Fibroblast of lung (primary cell): ENCODE measurements at places on chromosomes 5 and 9. TPM values are rescaled to one million over a fixed set of nuclear protein-coding genes. Genes with fewer than 3 reads are reported as not detected.

Gene SLC1A3
- total RNA-seq, result 3.1 and 3.3 TPM in 2 replicates

Gene OR13C8
- total RNA-seq, result not detected in 2 replicates

Gene BHMT2
- total RNA-seq, result 10.3 and 20.3 TPM in 2 replicates

Gene CFAP90
- total RNA-seq, result 0.26 TPM in 1 of 2 replicates, not detected in the other

Gene STC2
- total RNA-seq, result 110 and 299 TPM in 2 replicates

Gene PCDHGA4
- 2.8 and 7.6 TPM in 2 replicates for total RNA-seq

Gene GAS1
- 7.4 and 15.2 TPM in 2 replicates for total RNA-seq

Gene GFPT2
- total RNA-seq, result 19.3 and 26.7 TPM in 2 replicates

Gene ARL14EPL
- total RNA-seq, result not detected in 2 replicates

Gene RBM27
- 20.3 and 23.9 TPM in 2 replicates for total RNA-seq

Gene CTXN3
- total RNA-seq, result not detected in 2 replicates

Gene CAAP1
- 14.4 and 15.9 TPM in 2 replicates for total RNA-seq

Gene TGFBI
- total RNA-seq, result 270 and 398 TPM in 2 replicates

Gene ENTPD8
- under 0.01 TPM in 1 of 2 replicates, not detected in the other for total RNA-seq

Gene EIF4E1B
- not detected in 2 replicates for total RNA-seq

Gene PCDHGB2
- 3.1 and 4.6 TPM in 2 replicates for total RNA-seq

Gene GPBP1
- 80.9 and 82.1 TPM in 2 replicates for total RNA-seq

Gene OLFML2A
- total RNA-seq, result 30.6 and 33.7 TPM in 2 replicates

Gene CYSRT1
- total RNA-seq, result 0.51 and 0.66 TPM in 2 replicates

Gene SIT1
- 0.17 TPM in 1 of 2 replicates, not detected in the other for total RNA-seq

Gene ZNF474
- total RNA-seq, result under 0.01 and 0.17 TPM in 2 replicates

Gene PCBD2
- total RNA-seq, result 2.8 and 5.4 TPM in 2 replicates

Gene KCNV2
- not detected in 2 replicates for total RNA-seq

Gene DDX4
- total RNA-seq, result not detected in 2 replicates

Gene ADAMTS16
- total RNA-seq, result under 0.01 and 0.17 TPM in 2 replicates

Gene IL11RA
- total RNA-seq, result 6.9 and 8.2 TPM in 2 replicates

Gene LRRTM2
- total RNA-seq, result 1.0 and 1.3 TPM in 2 replicates

Gene UCK1
- 20.3 and 22.3 TPM in 2 replicates for total RNA-seq

Gene NUP188
- 28.5 and 31.4 TPM in 2 replicates for total RNA-seq

Gene RNF208
- 0.26 and 0.33 TPM in 2 replicates for total RNA-seq
